ENCODE measurements at places on chromosomes 2 and 18.
A peak's percentile ranks its signal among the peaks of the same experiment; 100 is the strongest.

GRCh38 chr2:137857881-137858280, 106.4 kb upstream of the HNMT start:
- no peak for DNase-seq

DNA sequence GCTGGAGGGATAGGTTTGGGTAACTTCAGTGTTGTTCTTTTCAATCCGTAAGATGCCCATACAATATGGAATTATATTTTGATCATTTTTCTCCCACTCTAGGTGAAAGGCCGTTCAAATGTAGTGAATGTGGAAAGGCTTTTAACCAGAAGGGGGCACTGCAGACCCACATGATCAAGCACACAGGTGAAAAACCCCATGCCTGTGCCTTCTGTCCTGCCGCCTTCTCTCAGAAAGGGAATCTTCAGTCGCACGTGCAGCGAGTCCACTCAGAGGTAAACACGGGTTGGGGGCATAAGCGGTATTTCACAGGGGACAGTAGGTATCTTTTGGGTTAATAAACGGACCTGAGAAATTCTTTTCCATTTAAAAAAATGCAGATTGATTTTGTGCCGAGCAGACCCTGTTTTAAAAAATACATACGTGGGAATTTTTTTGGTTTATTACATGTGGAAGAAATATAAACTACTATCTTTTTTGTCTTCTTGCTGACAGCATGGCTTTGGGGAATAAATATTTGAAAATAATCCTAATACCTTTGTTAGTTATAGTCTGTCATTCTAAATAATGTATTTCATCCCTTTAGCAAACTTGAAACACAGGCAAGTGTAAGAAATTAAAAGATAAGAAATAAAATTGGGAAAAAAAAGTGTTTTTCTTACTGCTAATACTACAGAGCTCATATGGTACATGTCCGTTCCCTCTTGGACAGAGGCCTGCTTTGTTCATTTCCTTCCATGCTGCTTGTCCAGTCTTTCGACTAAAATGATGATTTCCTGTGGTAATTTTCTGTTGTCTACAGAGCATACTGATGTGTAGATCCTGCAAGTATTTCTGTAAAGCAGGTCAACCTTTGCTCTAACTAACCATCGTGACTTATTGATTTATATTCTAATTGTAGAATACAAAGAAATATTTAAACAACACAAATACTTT, 53.3 kb downstream of the ZNF236 start:
- no peak for DNase-seq

GRCh38 chr2:55718165-55719008, 24.7 kb upstream of the PNPT1 start:
- DNase-seq: peak; percentile 67

GRCh38 chr2:120303177-120303576, 42.8 kb upstream of the INHBB start:
- no peak for DNase-seq

DNA sequence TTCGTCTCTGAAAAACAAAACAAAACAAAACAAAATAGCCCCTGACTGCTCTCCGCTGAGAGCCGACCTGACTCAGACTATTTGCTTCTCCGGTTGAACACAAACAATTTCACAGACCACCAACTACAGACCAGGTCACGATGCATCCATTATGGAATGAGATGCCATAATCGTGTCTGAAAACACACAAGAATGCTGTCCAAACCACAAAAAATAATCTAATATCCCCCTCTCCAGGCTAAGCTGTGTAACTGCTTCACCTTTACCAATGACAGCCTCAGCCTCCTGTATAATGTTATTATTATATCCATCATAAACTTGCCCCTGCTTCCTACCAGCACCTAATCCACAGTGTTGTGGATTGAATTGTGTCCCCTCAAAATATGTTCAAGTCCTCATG, 114.7 kb downstream of the DNAH6 start:
- DNase-seq: peak; percentile 44

Data from fibroblast of skin of back (primary cell).